Activated naive CD4-positive, alpha-beta T cell (primary cell): ENCODE measurements at places on chromosomes 4 and X.

DNA sequence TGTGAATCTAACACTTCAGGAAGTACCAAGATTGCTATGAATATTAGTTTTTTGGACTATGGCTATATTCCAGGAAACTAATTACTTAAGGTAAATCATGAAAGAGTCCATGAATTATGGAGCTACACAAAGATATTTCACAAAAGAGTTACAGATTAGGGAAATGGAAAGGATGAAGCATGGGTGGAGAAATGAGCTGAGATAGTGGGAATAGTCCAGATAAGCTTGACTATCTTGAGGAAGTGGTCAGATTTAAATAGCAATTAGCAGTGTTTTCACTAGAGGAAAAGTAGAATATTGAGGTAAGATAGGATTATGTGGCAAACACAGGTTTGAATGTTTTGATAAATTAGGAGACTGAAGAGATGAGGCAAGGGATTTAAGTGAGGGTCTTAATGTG lies 42.1 kb upstream of the C1GALT1C1 start:
- DNase-seq, result no peak

GRCh38 chr4:16884673-16885460 lies 13.6 kb downstream of the LDB2 start:
- no peak for DNase-seq

DNA sequence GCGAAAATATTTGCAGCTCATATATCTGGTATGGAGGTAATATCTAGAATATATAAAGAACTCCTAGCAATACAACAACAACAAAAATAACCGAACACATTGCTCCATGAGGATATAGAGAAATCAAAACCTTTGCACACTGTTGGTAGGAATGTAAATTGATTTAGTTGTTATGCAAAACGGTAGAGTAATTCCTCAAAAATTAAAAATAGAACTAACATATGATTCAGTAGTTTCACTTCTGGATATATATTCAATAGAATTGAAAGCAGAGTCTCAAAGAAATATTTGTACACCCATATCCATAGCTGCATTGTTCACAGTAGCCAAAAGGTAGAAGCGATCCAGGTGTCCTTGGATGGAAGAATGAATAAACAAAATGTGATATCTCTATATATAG lies 203.0 kb upstream of the CNKSR2 start:
- DNase-seq, result no peak

DNA sequence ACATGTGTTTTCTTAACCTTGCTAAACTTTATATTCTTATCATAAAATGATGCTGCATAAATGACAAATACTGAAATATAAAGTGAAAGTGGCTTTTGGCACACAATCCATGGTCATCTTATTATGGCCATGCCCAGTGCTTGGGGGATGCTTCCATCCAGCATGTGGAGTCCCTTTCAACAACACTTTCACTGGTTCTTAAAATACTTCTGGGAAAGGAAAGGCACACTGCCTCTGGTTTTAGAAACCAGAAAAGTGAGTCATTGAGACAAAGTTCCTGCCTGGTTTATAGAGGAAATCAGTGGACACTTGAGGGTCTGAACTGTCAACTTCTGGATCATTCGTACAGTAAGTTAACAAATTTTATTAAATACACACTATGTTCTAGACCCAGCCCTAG lies 248.0 kb upstream of the ADAMTS3 start:
- no peak for DNase-seq

DNA sequence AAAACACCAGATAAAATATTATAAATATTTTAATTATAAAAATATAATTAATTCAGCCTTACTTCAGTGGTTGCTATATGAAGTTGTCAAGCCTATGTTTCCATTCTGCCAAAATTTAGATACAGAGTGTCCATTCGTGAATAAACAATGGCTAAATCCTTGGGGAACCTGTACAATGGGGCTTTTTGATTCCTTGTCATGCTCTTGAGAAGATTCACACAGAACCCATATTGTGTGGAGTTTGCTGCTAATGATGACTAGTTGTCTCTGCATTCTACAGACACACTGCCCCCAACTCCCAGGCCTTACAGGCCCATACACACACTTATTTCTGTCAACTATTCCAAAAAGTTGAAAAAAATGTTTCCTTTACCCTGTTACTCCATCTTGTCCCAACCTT lies 33.4 kb upstream of the MAGEC2 start:
- DNase-seq, result no peak

DNA sequence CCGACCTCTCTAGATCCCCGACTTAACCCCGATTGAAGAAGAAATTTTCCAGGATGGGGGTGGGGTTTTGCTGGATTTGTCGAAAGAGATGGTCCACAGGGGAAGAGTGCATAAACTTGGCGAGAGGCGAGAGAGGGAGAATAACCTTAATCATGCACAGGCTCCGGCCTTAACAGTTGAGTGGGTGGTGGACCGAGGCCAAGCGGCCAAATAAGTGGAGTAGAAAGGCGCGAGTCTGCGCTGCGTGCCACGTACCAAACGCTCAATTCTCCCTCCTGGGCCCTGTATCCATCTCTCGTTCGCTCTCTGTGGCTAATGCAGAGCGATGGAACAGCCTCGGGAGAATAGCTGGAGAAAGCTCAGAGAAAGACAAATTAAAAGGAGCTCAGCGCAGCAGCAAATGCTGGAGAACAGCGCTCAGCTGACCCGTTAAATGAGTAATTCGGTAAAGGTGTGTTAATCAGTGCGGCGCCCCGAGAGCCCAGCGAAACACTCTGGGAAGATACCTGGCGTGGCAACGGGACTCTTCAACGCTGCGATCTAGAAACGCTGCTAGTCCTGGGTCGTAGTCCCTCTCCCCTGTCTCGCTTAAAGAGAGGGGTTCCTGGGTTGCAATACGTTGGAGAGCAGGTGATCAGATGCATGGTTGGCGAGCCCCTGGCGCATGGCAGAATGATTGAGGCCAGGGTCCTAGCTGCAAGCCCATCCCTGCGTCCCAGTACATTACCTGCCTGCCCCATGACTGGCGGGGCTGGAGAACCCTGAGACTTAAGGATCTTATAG lies 887 bp upstream of the IL1RAPL2 start:
- DNase-seq, result no peak

DNA sequence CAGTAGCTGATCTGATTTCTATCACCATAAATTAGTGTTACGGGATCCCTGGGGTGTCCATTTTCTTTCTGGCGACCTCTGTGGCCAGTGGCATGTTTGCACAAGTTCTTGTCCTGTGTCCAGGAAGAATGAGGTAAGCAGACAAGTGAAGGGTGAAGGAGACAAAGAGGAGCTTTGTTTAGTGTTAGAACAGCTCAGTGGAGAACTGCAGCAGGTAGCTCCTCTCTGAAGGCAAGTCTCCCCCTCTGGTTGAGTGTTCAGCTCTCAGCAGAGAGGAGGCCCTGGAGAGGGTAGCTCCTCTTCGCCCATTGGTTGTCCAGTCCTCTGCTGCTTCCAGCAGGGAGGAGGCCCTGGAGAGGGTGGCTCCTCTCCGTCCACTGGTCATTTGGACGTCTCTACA lies 47.2 kb downstream of the DMP1 start:
- no peak for DNase-seq

- DNase-seq, result no peak
Measured at GRCh38 chr4:156223985-156224384, 270.3 kb upstream of the CTSO start.

- DNase-seq, result no peak
Measured at GRCh38 chrX:10102046-10102704, 54.6 kb upstream of the CLCN4 start.

- no peak for DNase-seq
Measured at GRCh38 chr4:26793735-26794134, 66.9 kb upstream of the STIM2 start.

GRCh38 chr4:166491635-166492034 lies 618.6 kb downstream of the TLL1 start:
- no peak for DNase-seq

DNA sequence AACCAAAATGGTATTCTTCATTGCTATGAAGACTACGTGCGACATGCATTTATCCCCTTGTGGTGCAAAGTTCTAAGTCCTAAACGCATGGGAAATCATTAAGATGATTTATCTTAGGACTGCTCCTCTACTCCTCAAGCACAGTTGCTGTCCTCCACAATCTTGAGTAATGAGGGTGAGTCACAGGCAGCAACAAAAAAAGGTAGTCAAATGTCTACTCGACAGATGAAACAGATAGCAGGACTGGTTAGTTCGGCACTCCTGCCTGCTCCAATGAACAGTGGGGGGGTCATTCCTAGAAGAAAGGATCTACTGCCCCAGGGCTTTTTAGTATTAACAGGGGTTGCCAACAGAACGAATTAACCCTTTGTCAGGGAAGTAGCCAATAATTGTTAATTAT lies 233.7 kb upstream of the FGF13 start:
- no peak for DNase-seq

DNA sequence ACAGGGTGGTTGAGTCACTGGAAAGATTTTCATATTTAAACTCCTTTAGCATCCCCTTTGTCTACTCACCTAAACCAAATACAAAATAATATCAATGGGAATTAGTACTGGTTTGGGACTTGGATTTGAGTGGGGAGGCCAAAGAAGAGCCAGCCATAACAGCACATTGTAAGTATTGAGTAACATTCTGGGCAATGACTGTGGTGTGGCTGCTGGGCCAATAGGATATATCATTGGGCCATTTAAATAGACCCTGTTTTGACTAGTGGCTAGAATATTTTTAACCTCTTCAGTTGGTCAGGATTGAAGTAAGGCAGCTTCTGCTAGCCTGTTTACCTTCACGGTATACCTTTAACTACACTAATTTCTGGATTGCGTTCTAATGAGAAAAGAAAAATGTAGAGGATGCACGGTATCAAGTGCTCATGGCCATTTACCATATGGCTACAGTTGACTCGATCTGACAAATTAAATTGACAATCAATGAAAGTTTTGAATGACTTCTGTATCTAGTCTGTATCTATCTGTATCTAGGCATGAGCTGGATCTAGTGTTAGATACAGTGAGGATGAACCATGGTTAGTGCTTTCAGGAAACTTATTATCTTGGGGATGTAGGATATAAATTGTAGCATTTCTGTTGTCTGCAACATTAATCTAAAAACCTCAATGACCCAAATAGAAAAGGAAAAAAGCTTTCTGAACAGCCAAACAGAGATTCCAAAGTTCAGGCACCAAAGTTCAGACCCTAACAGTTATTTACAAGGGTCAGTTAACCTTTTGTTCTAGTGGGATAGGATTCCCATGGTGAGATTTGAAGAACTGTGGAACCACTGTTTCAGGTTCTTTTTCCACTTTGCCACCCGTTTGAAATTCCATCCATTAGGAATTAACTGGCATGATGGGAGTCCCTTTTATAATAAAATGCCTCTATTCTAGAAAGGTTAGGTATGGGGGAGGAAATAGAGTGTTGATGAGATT lies 6.8 kb upstream of the ALB start:
- no peak for DNase-seq

GRCh38 chr4:89486673-89487072 lies 179.1 kb upstream of the GPRIN3 start:
- DNase-seq, result no peak

DNA sequence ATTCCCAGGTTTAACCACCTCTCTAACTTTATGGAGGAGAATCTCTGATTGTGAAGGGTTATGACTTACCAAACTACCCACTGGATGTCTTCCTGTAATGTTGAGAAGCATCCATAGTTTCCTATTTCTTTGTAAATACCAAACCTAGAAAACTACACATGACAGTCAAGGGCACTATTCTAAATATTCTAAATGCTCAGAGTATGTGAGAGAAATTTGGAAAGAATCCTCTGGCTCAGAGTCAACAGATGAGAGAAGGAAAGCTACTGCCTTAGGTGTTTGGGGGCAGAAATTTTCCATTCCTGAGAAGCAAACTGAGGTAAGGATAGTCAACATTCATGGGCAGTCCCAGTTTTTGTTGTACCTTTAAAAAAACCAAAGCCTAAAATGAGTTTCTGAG lies 155.8 kb downstream of the KCNIP4 start:
- DNase-seq, result no peak

DNA sequence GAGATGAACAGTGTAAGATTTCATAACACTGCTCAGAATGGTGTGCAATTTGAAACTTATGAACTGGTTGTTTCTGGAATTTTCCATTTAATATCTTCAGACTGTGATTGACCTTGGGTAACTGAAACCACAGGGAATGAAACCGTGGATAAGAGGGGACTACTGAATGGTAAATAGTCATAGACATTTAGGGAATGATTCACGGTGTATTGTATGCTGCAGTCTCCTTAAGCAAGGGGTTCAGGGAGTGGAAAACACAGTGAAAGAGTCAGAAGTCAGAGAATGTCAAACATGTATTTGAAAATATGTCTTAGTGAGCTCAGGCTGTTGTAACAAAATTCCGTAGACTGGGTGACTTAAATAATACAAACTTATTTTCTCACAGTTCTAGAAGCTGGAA lies 398.2 kb upstream of the DIPK2B start:
- DNase-seq, result no peak

GRCh38 chr4:7573576-7574091 lies 138.9 kb upstream of the PSAPL1 start:
- DNase-seq, result no peak

- DNase-seq, result no peak
Measured at GRCh38 chr4:64340218-64341110, 68.8 kb downstream of the TECRL start.

- no peak for DNase-seq
Measured at GRCh38 chr4:142960867-142961644, 115.0 kb upstream of the INPP4B start.

GRCh38 chr4:7140692-7141069 lies 51.7 kb upstream of the SORCS2 start:
- no peak for DNase-seq

DNA sequence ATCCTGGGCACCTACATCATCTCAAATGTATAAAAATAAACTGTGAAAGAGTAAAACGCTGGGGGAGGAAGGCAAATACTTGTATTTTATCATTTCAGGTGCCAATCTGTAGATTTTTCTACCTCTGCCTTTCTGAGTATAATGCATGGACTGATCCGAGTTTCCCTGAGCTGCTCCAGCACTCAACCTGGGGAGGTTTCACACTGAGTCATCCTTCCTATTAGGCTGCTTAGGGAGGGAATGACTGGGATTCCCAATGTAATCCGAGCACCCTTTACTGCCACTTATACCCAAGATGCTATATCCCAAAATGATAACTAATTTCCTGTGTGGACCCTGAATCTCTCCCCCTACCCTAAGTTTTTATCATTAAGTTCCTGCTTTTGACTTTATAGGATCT lies 126.6 kb downstream of the HNRNPD start:
- DNase-seq, result no peak

DNA sequence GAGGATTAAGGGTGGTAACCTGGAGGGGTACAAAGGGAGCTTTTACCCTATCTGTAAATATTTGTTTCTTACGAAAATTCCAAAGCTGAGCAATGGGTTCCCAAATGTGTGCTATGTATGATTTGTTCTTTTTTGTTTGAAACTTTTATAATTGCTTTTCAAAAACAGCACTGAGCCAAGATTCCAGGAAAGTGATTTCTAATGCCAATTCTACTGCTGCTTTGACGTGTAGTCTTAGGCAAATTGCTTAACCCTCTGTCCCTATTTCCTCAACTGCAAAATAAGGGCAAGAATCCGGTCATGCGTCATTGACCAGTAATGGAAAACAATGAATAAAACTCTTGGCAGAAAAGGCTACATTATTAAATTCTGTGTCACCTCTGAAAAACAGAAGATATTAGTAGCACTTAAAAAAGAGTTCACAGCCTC lies 454.7 kb downstream of the IL15 start:
- DNase-seq, result no peak
